ENCODE measurements at places on chromosomes 6 and 20.

- no peak for DNase-seq
Observed at GRCh38 chr20:1127840-1128239, 9.4 kb downstream of the PSMF1 start.

DNA sequence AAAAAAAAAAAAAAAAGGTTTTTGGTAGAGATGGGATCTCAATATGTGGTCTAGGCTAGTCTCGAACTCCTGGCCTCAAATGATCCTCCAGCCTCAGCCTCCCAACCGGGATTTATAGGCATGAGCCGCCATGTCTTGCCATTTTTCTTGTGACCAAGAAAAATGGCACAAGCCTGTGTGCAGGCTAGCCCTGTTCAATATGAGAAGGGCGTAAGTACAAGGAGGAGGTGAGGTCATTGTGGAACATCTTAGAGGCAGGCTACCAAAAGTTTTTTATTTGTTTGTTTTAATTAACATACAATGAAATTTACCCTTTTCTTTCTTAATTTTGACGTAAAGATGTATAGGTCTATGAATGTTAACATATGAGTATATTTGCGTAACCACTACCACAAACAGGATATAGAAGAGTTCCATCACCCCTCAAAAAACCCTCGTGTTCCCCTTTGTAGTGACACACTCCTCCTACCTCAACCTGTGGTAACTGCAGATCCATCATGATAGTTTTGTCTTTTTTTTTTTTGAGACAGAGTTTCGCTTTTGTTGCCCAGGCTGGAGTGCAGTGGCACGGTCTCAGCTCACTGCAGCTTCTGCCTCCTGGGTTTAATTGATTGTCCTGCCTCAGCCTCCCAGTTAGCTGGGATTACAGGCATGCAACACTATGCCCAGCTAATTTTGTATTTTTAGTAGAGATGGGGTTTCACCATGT lies 28.3 kb upstream of the KIF3B start:
- no peak for DNase-seq

DNA sequence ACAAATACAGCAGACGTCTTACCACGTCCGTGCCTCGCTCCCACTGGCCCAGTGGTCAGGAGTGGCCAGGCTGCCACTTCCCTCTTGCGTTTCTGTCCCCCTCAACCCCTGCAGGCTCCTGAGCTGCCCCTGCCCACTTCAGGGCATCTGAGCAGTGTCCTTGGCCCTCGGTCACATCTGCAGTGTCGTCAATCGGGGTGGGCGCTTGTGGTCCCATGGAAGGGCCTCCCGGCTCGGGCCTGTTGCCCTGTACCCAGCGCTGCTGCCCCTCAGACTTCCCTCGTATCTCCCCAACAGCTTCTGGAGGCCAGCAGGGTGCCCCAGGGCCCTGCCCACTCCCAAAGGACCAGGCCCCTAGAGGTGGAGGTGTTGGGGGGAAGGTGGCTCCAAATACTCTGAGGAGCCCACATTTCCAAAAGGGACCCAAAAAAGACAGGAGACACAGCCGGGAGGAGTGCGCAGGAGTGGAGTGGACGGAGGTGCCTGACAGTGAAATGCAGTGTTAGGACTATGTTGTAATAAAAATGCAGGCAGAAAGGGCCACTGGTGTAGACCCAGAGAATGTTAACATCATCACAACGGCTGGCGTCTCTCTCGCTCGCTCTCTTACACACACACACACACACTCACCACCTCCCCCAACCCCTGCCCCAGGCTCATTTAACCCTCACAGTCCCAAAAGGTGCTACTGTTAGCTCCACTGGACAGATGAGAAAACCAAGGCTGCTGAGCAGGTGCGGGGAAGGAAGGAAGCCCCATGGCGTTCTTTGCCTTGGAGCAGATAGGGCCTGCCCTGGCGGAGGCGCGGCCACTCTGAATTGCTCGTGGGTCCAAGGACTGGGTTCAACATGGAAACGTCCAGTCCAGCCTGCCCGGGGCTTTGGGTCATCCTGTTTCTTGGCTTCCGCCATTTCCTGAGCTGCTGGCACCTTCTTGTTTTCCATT lies 343.9 kb downstream of the ZFAND3 start:
- DNase-seq: no peak

- DNase-seq: no peak
Observed at GRCh38 chr6:116596815-116597214, 19.5 kb upstream of the RSPH4A start.

All from stimulated activated CD8-positive, alpha-beta memory T cell treated with anti-CD3 and anti-CD28 coated beads, Interleukin-4, amount 100 ng/mL, for 4 hours (primary cell).